ENCODE measurements at places on chromosomes 12 and 14.

DNA sequence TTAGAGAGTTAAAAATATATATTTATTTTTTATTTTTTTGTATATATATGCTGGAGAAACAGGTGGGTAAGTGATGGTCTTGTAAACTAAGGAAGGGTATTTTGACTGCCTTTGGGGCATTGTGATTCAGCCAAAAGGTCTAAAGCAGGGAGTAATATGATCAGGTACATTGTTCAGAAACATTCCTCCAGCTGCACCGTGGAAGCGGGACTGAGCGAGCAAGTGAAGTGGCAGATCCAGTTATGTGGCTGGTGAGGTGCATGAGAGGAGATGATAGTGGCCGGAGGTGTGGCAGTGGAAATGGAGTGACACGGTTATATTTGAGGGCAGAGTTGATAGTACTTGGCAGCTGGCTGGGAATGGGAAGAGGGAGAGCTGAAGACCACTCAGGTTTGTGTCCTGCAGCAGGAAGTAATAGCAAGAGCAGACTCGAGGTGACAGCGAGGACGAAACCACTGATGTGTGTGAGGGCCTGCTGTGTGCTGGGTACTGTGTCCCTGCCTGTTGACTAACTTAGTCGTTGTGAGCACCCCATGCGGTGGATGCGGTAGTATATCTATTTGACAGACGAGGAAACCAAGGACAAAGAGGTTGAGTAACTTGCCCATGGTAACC is 39.2 kb downstream of the EID3 start:
- DNase-seq: no peak

DNA sequence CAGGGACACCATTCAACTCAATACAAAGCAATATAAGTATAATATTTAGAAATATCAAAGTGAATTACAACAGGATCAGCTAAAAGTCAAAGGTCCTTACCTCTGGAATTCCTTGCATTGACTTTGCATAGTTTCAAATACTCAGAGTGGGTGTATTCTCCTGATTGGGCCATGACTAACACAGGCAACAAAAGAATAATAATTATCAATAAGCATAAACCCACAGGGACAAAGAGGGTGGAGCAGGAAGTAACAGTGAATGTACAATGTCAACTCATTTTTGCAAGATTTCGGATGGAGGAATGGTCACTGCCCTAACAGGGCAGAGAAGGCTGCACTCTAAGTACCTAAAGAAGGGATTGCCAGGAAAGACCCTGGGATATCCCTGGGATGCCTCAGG is 207.5 kb downstream of the PAX9 start:
- DNase-seq: no peak

DNA sequence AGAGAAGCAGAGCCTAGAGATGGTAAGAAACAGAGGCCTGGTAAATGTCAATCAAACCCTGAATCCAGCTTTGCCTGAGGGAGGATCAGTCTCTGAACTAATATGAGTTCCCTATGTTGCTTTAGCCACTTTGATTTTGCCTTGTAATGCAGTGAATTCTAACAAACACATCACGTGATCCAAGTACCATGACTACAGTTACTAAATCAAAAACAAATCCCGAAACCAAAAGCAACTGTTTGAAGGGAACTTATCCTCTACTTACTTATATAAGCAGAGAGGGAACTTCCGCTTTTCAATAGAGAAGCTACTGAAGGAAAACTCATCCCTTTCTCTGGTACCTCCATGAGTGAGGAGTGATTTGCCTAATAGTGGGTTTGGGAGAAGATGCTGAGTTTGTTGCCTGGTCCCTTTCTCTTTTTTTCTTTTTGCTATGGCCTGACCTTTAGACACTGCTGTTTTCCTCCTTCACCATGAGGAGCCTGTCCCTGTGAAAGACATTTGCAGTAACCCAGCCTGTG is 7.7 kb upstream of the PPTC7 start:
- DNase-seq: peak; percentile 80

- no peak for DNase-seq
Measured at GRCh38 chr14:54728700-54729527, 162.0 kb downstream of the SAMD4A start.

GRCh38 chr12:2082321-2082720 is 29.5 kb downstream of the CACNA1C start:
- DNase-seq: no peak

DNA sequence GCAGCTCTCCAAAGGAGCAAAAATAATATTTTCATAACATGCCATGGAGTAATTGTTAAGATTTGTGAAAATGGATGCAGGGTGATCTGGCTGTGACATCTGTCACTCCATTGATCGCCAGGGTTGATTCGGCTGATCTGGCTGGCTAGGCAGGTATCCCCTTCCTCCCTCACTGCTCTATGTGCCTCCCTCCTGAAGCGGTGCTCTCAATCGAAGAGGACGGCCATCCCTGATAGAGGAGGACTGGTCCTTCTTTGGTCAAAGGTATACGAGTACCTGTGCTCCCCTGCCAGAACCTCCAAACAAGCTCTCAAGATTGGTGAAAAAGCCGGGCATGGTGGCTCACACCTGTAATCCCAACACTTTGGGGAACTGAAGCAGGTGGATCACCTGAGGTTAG is 47.9 kb downstream of the VCPKMT start:
- DNase-seq: no peak

Data from activated CD4-positive, alpha-beta T cell treated with anti-CD3 and anti-CD28 coated beads, Interleukin-2, amount 50 U/mL, for 16 hours (primary cell).